Stimulated activated CD4-positive, alpha-beta T cell treated with anti-CD3 and anti-CD28 coated beads, TNF-alpha, amount 100 ng/mL, for 4 hours (primary cell): ENCODE measurements at places on chromosomes 4 and X.

DNA sequence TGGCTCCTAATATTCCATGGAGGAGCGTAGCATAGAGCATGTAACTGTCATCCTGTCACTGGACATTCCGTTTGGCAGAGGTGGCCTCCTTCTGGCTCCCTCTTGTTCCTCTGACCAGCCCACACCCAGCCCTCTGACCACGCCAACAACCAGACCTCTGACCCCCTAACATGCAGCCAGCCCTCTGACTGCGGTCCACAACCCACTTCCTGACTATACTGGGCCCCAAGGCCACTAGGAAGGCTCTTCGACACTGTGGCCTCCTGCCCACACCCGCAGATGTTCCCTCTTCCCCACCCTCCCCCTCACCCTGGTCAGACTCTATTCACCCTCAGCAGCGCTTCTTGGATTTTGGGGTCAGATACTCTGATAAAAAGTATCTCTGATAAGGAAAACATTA is 141.4 kb downstream of the EVC2 start:
- DNase-seq: no peak

DNA sequence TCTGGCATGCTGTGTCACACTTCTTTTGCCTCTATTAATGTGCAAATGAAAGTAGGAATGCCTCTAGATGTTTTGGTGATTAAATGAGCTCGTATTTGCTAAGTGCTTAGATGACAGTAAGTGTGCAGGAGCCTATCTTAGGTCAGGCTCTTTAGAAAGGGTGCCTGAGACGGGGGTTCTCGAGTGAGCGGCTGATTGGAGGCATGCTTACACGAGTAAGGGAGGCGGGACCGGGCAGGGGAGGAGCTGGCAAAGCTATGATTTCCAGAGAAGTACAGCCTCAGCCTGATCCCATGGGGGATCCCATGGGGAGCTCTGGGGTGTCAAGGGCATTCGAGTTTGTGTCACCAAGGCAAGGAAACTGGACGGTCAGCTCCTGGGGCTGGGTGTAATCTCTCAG is 44.8 kb downstream of the CLDN34 start:
- no peak for DNase-seq

GRCh38 chr4:1723131-1723801 is 1.9 kb downstream of the TACC3 start:
- DNase-seq: peak; percentile 36

- no peak for DNase-seq
These were observed 78.2 kb downstream of the AFAP1 start for GRCh38 chr4:7861440-7861881.

GRCh38 chr4:80507077-80507476 is 171.5 kb downstream of the CFAP299 start:
- no peak for DNase-seq

DNA sequence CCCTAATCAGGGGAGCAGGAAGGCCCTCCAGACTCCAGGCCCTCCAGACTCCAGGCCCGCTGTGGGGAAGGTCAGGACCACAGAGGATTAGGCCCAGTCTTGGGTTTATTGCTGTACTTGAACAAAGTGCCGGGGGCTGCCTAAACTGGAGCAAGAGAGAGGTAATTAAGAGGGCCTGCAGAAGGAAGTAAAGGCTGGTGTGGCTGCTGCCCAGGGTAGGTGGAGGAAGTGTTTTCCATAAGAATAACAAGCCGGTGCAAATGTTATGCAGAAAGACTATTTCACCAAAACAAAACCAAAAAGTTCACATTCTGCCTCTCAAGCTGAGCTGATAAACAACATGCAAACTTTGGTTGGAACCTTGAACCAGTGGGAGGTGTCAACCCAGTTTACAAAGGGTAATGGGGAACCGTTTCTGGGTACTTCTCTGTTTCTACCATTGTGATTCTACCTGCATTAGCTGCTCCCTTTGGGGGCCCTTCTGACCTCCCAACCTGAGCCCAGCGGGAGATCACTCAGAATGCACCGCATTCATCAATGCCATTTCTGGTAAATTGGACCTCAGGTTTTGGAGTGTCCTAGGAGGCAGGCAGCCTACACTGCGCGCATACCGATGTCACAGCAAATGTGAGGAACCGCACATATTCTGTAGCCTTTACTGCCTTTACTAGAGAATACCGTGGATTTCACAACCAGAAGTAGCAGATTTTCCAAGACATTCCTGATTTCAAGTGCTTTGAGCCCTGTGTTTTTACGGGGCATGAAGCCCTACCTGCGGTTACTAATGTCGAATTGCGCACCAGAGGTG is 59.7 kb upstream of the BCOR start:
- no peak for DNase-seq

GRCh38 chrX:105636667-105637066 is 185.7 kb upstream of the NRK start:
- no peak for DNase-seq

GRCh38 chr4:182062458-182062857 is 180.7 kb upstream of the TENM3 start:
- no peak for DNase-seq
